ENCODE measurements at places on chromosomes 5 and 9.

- DNase-seq, result no peak
Observed at GRCh38 chr9:120412425-120412951, 167.5 kb downstream of the CDK5RAP2 start.

DNA sequence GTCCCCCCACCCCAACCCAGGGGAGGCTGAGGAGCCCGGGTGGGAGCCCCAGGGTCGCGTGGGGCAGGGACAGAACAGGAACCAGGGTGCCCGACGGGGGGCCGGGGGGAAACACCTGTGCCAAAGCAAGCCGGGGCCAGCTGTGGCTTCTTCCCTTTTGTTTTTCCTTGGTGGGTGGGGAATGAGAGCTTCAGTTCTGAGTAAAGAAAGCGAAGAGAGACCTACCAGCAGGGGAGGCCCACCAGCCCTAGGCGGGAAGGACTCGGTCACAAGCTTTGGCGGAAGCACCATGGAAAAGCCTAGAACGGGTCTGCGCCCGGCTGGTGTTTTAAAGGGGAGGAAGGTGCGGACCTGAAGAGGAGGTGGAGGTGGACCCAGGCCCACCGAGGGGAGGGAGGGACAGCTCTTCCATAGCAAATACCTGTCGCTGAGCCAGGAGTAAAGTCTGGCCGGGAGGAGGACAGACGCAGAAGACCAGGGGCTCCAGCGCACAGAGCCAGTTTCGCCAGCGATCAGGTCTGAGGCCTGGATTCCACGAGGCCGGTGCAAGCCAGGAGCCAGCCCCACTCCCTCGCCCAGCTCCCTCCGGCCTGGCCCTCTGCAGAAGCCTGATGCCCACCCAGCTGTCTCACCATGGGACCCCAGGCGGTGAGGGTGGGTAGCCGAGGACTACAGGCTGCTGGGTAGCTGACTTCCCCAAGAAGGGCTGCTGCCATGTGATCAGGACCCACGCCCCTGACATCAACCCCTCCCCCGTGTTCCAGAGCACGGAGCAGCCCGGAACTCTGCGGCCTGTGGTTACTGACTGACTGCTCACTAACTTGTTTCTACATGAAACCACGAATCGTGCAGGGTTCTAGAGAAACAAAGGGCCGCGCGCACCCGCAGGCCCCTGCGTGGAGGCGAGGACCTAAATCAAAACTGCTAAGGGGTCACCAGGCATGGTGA, 849 bp upstream of the MGAT1 start:
- DNase-seq, result peak; percentile 80

DNA sequence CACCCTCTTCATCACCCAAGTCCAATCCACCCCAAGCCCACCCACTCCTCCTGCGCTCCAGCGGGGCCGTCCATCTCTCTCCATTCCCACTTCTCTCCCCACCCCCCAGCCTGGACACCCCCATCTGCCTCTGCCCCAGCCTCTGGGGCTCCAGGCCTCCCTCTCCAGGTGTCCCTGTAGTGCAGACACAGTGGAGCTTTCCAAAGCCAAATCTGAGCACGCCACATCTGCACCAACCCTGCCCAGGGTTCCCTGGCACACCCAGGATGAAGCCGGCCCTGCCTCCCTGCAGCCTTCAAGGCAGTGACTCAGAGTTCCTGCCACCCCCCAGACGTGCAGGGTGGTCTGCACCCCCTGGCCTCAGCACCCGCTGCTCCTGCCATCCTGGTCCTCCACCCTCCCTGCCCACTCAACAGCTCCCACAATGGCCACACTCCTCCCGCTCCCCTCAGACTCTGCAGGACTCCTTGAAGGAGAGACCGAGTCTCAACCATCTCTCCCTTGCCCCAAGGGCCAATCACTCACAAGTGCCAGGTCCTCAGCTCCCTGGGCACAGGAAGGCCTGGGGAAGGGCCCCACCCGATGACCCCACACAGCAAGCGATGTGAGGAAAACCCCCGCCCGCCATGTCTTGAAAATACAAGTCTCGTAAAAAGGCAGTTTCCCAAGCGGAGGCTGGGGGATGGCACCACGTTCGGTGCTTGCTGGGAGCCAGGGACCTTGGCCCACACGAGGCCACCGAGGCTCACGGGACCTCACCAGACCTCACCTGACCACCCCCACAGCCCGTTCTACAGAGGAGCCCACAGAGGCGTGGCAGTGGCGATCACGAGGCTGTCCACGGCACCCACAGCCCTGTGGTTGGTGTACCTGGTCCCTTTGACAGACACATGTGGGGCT, 22.2 kb downstream of the VAV2 start:
- DNase-seq, result no peak

GRCh38 chr5:17412760-17413671, 85.0 kb upstream of the TAF11L2 start:
- DNase-seq, result no peak

GRCh38 chr5:41575110-41575779, 64.8 kb upstream of the PLCXD3 start:
- no peak for DNase-seq

- no peak for DNase-seq
Observed at GRCh38 chr9:101716629-101717028, 21.8 kb downstream of the GRIN3A start.

DNA sequence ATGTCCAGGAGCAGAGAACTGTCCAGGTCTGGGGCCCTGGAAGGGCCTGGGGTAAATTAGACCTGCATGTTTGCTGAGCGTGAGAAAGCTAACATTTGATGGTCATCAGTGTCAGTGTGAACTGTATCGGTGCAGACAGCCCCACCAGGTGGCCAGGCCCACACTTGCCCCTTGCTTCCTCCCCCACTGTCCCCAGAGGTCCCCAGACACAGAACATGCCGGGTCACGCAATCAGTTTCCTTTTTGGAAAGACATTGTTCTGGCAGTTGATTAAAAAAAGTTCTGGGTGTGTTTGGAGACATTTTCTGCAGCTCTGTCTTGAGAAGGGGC, 1.5 kb downstream of the NKD2 start:
- DNase-seq, result peak; percentile 9

GRCh38 chr5:149181732-149182131, 40.4 kb downstream of the ABLIM3 start:
- DNase-seq, result no peak

DNA sequence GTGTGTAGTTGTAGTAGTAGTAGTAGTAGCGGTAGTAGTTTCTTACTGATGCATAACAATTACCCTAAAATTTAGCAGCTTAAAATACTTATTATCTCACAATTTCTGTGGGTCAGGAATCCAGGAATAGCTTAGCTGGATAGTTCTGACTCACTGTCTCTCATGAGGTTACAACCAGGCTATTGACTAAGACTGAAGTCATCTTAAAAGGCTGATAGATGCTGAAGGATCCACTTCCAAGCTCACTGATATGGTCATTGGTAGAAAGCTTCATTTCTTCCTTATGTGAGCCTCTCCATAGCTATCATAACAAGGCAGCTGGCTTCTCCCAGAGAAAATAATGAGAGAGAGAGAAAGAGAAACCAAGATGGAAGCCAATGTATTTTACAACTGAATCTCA, 147.5 kb upstream of the FBXL17 start:
- no peak for DNase-seq

- DNase-seq, result no peak
Observed at GRCh38 chr5:88676637-88677375, 206.2 kb downstream of the MEF2C start.

- no peak for DNase-seq
Observed at GRCh38 chr9:76630916-76631315, 133.3 kb upstream of the PCA3 start.

- no peak for DNase-seq
Observed at GRCh38 chr9:38229104-38229500, 160.1 kb upstream of the SHB start.

- DNase-seq, result no peak
Observed at GRCh38 chr5:139138809-139139208, 59.4 kb downstream of the SIL1 start.

DNA sequence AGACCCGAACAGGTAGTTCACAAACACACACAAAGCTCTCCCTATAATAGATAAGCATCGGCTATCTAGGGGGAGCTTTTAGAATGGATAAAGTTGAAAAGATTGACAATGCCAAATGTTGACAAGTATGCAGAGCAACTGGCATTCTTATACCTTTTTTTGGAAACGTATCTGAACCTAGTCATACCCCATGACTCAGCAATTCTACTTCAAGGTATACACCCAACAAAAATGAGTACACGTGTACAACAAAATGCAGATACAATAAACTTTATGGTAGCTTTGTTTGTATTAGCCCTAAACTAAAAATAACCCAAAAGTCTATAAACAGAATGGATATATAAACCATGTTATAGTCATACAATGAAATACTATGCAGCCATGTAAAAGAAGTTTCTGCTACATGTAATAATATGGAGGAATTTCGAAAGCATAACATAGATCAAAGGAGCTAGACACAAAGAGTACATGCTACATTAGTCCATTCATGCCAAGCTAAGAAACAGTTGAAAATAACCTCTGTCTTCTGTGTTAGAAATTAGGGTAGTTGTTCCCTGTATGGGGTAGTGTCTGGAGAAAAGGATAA, 718.5 kb upstream of the ZNF608 start:
- DNase-seq, result no peak

DNA sequence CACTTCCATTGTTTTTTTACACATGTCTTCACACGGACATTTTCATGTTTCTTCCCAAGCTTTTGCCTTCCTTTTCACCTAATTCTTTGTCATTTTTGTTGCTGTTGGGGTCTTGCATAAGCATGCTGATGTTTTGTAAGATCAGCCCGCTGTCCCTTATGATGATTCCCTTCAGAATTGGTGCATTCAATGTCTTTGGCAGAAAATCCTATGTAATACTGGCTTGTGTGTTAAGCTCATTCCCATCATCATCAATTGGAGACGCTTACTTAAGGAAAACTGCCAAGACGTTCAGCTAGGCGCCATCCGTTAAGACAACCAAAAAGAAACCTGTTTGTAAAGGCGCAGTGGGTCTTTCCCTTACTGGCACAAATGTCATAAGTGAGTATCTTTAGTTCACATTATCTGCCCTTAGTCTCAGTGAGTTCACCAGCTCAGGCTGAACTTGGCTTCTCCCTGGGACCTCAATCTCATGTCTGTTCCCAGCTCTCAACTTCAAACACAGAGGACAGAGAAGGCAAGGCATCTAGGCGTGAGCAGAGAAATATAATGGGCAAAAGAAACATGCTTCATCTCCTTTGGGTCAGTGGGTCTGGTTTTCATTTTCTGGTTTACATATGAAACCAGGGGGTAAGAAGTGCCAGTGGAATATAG, 97.9 kb downstream of the EFNA5 start:
- no peak for DNase-seq

- DNase-seq, result no peak
Observed at GRCh38 chr9:16236882-16237281, 633.6 kb downstream of the BNC2 start.

GRCh38 chr5:135324160-135324559, 74.9 kb downstream of the MACROH2A1 start:
- no peak for DNase-seq

- no peak for DNase-seq
Observed at GRCh38 chr5:179298181-179298993, 46.9 kb downstream of the ADAMTS2 start.

GRCh38 chr9:78261403-78262001, 25.6 kb downstream of the CEP78 start:
- no peak for DNase-seq

- no peak for DNase-seq
Observed at GRCh38 chr9:137751616-137752015, 126.0 kb upstream of the CACNA1B start.

- no peak for DNase-seq
Observed at GRCh38 chr5:139162448-139162847, 35.7 kb downstream of the SIL1 start.

DNA sequence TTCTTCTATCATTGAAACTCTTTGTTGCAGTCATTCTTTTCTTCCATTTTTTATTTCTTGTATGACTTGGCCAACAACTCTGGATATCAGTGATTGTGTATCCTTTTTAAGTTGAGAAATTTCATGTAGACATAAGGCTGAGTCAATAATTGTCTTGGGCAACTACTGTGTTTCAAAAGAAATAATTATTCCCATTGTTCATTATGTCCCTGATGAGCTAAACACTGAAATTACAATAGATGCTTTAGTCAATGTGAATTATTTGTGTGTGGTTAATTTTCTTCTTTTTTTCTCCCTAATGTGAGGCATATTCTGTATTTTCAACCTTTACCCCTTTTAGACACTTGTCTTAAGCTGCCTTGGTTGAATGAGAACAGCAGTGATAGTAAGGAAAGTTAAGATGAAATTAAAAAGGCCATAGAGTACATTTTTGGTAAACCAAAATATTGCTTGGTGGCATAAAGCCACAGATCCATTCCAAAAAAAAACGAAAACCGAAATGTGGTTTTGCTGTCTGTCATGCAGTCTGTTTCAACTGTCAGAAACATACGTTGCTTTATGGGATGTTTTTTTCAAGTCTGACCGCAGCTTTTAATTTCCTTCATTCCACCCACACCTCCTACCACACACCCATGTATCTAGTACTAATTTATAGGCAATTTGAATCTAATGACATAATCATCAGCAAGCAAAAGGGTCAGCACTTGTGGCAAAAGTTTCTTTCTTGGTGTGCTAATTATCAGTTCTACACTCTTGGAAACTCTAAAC, 21.1 kb downstream of the TLE4 start:
- DNase-seq, result no peak

DNA sequence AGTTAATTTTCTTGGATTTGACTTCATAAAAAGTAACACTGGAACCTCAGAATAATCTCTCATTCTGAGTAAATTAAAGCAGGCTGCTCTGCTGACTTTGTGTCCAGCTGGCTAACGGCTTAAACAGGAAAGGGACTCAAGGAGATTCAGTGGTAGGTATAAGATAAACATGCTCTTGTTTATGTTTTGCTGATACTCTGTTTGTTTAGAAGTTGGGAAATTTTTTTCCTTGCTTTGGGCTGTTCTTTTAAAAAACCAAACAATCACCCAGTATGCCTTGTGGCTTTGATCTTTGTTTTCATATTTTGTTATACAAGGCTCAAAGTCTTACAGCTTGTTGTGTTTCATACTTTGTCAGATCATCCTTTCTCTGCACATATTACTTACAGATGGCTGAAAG, 237.6 kb upstream of the RIOK2 start:
- DNase-seq, result no peak

- DNase-seq, result no peak
Observed at GRCh38 chr5:94969174-94969573, 315.7 kb downstream of the MCTP1 start.

DNA sequence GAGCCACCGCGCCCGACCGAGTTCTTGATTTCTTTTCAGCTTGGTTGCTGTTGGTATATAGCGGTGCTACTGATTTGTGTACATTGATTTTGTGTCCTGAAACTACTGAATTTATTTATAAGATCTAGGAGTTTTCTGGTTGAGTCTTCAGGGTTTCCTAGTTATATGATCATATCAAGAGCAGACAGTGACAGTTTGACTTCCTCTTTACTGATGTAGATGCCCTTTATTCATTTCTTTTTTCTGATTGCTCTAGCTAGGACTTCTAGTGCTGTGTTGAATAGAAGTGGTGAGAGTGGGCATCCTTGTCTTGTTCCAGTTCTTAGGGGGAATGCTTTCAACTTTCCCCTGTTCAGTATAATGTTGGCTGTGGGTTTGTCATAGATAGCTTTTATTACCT, 17.4 kb upstream of the LRRC19 start:
- DNase-seq, result no peak

Data from activated CD8-positive, alpha-beta memory T cell treated with anti-CD3 and anti-CD28 coated beads, Interleukin-2, amount 50 U/mL, for 4 hours (primary cell).